NCI-H1436 treated with DMSO at 0.1 percent for 48 hours (cell line): ENCODE measurements at places on chromosomes 12 and 14.

- no peak for DNase-seq
Measured at GRCh38 chr12:57611108-57611826, at the start of gene ARHGEF25. ARHGEF25 (plus strand) TSS chr12:57611435; CDS start chr12:57611895, 460 bp downstream.

DNA sequence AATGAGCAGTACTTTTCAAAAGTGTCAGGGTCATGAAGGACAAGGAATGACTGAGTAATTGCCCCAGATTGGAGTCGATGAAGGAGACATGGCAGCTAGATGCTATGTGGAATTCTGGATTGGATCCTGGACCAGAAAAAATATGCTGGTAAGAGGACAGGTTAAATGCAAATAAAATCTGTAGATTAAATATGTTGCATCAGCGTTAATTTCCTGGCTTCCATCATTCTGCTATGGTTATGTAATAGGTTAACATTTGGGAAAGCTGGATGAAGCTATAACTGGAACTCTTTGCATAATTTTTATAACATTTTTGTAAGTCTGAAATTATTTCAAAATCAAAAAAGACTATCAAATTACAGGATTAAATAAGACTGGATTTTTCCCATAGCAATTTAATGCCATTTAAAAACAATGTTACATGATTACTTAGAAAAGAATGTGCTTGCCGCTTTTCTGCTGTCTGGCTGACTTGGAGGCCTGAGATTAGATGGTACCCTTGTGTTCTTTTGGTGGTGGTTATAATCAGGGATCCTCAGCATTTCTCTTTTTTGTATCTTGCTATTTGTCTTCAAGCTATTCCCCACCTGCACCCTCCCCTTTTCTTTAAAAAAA is 65.1 kb downstream of the FBXW8 start:
- no peak for DNase-seq

DNA sequence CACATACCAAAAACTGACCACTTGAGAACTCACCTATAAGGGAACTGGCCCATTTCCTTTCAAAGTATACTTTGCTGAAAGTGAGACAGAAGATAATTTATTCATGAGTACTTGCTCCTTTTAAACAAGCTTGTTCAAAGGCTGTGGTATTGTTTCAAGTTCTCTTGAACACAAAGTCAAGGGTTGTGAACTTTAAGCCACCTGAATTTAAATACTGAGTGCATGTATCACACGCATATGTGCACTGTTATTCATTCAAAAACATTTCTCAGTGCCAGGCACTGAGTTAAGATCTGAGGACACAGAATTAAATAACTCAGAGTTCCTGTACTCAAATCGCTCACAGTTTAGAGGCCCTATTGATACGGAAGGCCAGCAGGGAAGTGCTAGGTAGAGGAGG is 19.1 kb upstream of the LDHB start:
- DNase-seq = no peak

GRCh38 chr14:104895786-104896661 is 28.7 kb upstream of the PLD4 start:
- DNase-seq = peak; percentile 5

GRCh38 chr14:97506626-97507025 is 709.4 kb downstream of the VRK1 start:
- no peak for DNase-seq

DNA sequence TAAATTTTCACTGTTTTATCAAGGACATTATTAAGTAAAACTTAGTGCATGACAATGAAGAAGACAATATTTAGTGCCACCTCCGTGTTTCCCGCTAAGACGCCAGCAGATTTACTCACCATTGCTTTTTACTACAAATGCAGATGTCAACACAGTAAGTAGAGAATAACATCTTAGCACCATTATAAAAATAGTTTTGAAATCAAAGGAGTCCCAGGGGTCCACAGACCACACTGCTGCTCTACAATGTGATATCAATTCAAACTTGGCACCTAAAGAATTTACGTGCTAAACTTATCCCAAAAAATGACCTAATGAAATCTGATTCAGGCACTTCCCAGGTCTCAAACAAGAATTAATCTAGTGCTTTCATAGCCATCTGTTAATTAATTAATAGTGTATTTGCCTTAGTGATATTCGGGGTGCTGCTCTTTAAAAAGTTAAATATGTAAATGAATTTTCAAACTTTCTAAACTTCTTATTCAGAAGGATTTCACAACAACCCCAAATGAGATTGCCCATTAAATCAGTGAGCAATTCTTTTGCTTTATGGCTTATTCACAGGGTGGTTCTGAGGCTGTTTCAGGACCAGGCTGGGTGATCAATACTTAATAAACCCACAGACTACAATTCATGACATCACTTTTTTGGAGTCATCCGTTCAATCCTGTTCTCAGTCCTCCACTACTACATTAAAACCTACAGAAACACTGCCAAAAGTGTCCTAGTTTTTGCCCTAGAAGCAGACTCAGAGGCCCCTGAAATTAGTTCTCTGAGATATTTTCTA is 161.3 kb upstream of the LMNTD1 start:
- no peak for DNase-seq

- no peak for DNase-seq
Measured at GRCh38 chr12:119910586-119910985, 33.5 kb upstream of the CIT start.

DNA sequence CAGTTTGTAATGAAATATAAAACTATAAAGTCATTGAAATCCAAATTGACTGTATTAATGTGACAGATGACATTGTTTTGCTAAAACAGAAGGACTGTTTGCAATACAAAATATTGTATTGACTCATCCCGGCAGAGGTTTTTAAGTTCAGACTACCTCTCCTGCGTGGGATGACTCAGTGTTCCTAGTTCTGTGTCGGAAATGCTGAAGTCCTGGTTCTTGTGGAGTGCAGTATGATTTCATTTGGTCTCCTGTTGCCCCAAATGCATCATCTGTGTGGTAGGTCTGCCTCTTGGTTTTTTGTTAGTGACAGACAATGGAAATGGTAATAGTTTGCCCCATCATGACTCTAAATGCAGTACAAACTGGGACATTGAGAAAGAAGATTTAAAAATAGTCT is 27.8 kb downstream of the PELI2 start:
- DNase-seq = no peak

GRCh38 chr12:51726161-51726560 is 122.4 kb downstream of the FIGNL2 start:
- no peak for DNase-seq

DNA sequence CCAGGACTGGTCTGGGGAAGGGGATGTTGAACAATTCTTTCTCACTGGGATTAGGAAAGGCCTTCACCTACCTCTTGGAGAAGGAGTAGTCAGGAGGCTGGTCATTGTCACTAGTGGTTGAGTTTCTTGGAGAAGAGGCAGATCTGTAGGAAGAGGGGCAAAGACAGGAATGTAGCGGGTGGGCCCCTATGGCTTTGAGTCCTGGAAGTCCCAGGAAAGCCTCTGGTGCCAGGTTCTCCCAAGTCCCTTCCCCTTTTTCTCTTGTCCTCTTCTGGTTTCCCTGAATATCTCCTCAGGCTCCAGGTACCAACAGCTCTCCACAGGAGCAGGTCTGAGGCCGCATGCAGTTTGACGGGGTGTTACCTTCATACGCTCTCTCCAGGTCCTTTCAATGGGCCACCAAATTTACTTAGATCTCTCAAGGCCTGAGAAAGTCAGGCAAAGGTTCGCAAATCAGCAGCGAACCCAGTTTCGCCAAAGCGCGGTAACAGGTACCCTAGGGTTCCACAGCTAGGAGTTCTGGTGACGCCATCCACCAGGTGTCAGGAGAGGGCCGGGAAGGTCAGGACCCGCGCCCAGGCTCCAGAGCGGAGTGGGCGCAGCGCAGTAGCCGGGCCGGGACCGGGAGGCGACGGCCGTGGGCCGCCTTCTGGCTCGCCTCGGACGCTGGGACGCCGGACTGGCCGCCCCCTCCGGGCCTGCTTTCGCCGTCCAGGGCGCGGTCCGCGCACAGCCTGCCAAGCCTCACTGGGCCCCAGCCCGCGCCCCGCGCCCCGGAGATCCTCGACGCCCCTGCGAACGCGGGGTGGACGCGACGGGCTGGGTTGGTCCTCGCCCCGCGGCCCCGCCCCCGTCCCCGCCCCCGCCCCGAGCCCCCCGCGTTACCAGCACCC is 795 bp downstream of the SMAGP start:
- no peak for DNase-seq

DNA sequence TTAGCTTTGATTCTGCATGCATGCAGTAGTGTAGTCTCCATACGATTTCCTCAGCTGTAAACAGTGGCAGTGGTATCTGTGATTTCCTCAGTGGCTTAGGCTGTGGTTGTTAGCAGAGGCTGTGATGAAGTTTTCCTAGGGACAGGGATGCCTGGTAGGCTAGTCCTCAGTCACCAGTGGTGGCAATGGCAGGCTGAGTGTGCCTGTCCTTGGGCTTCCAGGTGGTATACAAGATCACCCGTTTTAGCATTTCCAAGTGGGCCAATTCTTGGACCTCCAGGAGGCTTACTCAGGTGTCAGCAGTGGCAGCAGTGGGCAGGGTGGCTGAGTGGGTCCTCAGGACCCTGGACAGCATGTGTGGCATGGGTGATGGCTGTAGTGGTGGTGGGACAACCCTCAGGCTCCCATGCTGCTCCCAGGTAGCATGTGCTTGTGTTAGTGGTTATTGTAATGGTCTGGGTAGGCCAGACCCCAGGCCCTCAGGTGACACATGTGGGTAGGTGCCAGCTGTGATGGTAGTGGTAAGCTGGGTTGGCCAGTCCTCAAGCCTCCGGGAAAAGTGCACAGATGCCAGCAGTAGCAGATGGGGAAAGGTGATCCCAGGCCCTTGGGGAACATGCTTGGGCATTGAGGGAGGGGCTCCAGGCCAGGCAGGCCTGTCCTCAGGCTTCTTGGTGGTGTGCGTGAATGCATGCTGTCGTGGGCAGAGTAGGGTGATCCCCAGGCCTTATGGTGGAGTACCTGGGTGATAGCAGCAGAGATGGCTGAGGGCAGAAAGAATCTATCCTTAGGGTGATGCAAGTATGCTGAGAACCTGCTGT is 146.5 kb downstream of the PAPOLA start:
- DNase-seq = no peak

DNA sequence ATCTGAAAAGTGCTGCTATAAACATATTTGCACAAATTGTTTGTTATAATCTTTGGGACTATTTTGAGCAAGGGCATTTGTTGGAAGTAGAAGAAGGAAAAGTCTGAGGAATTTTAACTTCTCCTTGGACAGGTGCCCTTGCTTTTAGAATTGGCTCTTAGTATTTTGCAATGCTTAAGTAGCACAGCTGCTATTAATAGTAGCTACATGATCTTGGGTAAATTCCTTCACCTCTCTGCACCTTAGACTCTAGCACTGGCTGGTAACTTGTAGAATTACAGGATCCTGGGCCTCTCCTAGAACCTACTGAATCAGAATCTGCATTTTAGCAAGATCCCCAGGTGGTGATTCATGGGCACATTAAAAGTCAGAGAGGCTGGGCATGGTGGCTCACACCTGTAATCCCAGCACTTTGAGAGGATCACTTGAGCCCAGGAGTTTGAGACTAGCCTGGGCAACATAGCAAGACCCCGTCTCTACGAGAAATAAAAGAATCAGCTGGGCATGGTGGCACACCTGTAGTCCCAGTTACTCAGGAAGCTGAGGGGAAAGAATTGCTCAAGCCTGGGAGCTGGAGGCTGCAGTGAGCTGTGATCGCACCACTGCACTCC is 10.8 kb upstream of the TMEM120B start:
- no peak for DNase-seq

DNA sequence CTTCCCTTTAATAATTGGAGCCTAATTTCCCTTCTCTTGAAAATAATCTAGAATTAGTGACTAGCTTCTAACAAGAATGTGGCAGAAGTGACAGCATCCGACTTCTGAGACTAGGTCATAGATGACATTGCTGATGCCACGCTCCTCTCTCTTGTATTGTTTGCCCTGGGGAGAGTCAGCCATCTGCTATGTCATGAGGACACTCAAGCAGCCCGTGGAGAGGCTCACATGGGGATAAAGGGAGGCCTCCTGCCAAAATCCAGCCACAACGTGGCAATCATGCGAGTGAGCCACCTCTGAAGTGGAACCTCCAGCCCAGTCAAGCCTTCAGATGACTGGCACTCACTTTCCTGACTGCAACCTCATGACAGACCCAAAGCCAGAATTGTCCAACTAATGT is 54.2 kb upstream of the LRRK2 start:
- DNase-seq = no peak

- no peak for DNase-seq
Measured at GRCh38 chr14:35223927-35224326, 68.3 kb upstream of the PSMA6 start.

DNA sequence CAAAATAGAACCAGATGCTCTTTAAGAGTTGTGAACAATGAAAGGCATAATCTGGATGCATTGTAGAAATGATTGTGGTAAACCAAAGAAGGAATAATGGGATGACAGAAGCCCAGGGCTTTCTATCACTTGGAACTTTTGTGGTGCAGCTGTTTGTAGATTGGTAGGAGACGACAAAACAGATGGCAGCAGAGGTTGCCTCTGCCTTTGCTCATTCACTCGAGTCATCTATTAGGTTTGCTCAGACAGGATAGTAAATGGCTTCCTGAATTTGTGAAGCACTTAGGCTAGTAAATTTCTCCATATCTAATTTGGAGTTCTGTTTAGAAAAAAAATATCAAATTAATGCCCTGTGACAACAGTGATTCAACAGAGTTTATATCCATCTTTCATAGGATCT is 78.4 kb downstream of the FGD4 start:
- no peak for DNase-seq

GRCh38 chr12:27901959-27902358 is 70.6 kb downstream of the PTHLH start:
- DNase-seq = no peak

GRCh38 chr14:96629558-96630222 is 127.5 kb downstream of the PAPOLA start:
- DNase-seq = no peak

GRCh38 chr12:119505001-119505400 is 88.6 kb upstream of the TMEM233 start:
- no peak for DNase-seq

- no peak for DNase-seq
Measured at GRCh38 chr12:27988594-27989233, 16.2 kb upstream of the PTHLH start.

GRCh38 chr14:29724991-29725390 is 202.7 kb downstream of the PRKD1 start:
- no peak for DNase-seq

- no peak for DNase-seq
Measured at GRCh38 chr14:103536693-103537092, 7.7 kb downstream of the TRMT61A start.

GRCh38 chr14:104595911-104596450 is 8.6 kb downstream of the TMEM179 start:
- no peak for DNase-seq

DNA sequence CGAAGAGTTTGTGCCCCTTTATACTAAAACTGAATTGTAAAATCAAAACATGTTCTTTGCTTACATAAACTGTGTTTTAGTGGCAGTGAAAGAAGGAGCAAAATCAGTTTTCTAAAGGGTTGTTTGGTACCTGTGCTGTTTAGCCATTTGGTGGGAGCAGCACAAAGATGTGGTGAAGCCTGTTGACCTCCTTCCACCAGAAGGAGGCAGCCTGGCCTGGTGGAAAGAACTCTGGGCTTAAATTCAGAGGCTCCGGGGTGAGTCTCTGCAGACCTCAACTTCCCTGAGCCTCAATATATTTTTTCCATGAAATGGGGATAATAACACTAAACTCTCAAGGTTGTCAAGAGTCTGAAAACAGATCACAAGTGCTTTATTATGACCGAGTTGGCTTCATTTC is 502.5 kb downstream of the VRK1 start:
- no peak for DNase-seq

- no peak for DNase-seq
Measured at GRCh38 chr12:49055092-49055491, 5.5 kb downstream of the KMT2D start.

GRCh38 chr14:56860441-56860840 is 50.2 kb upstream of the OTX2 start:
- DNase-seq = no peak
